CD4-positive, alpha-beta T cell treated with Interleukin-17A for 4 hours (primary cell): ENCODE measurements at places on chromosomes 7 and 10.
A peak's percentile ranks its signal among the peaks of the same experiment; 100 is the strongest.

DNA sequence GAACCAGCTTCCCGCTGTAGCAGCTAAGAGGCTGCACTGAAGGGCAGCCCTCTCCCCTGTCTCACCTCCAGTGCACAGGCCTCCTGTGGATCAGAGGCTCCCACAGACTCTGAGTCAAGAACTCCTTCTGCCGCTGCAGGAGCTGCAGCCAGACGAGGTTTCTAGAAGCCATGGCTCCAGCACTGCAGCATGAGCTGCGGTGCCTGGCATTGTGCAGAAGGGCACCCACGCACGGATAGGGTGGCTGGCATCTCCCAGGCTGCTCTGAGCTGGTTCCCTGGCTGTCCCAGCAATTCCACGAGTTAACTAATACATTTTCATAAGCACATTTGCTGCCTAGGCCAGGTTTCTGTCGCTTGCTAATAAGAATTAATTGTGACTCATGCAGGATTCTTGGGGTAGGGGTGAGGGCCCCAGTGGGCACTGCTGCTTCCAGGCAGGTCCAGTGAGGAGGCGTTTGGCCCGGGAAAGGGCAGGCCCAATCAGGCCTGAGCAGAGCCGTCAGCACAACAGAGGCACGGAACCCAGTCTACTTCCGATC is 594.2 kb downstream of the DNAJB6 start:
- no peak for DNase-seq

DNA sequence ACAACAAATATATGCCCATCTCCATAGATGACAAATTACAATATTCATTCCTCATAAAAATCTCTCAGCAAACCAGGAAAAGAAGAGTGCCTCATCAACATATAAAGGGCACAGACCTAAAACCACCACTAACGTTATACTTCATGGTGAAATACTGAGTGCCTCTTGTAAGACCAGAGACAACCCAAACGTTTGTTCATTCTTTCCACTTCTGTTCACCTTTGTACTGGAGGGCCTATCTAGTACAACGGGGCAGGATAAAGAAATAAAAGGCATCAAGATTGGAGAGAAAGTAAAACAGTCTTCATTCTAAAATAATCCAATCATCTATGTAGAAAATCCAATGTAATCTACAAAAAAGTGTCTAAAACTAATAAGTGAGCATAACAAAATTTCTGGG is 79.1 kb downstream of the LARP4B start:
- DNase-seq, result no peak

- DNase-seq, result peak; percentile 19
These were observed 178.9 kb downstream of the SRPK2 start for GRCh38 chr7:105209870-105210269.

GRCh38 chr7:94632338-94633013 is 23.5 kb downstream of the SGCE start:
- no peak for DNase-seq

DNA sequence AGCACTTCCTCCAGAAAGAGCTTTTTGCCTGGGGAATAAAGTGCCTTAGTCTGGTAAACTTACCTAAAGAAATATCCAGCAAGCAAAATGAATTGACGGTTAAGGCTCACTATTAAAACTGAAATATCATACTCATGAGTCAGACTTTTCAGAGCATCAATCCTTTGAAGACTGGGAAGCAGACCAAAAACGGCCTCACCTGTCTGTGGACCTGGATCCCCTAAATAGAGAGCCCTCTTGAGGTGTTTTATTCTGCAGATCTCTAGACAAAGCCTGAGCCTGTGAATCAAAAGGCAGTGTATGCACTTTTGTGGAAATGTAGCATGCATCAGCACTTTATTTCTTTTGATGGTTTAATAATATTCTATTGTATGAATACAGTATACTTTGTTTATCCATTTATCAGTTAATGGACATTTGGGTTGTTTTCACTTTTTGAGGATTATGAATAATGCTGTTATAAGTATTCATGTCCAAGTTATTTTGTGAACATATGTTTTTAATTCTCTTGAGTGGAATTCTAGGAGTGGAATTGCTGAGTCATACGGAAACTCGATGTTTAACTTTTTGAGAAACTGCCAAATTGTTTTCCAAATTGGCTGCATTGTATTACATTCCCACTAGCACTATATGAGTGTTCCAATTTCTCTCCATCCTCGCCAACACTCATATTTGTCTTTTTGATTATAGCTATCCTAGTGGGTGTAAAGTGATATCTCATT is 449.0 kb upstream of the IGFBP3 start:
- no peak for DNase-seq

- peak; percentile 8 for DNase-seq
These were observed 15.9 kb upstream of the FAS start for GRCh38 chr10:88974446-88975376.

GRCh38 chr7:80632819-80633218 is 5.6 kb upstream of the CD36 start:
- no peak for DNase-seq

DNA sequence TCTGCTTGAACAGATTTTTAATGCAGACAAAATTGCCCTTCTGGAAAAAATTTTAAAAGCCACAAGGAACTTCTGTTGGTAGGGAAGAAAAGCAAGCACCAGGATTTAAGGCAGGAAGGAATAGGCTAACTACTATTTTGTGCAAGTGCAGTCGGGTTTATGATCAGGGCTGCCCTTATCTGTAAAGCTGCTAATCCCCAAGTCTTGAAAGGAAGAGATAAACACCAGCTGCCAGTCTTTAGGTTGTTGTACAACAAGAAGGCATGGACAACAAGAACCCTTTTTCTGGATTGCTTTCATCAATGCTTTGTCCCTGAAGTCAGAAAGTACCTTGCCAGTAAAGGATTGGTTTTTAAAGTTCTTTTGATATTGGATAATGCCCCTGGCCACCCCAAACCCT is 40.7 kb downstream of the RALA start:
- DNase-seq, result no peak

GRCh38 chr10:101000127-101000914 is 713 bp downstream of the LZTS2 start:
- DNase-seq, result no peak
